Stimulated activated CD4-positive, alpha-beta T cell treated with anti-CD3 and anti-CD28 coated beads, Interleukin-15, amount 100 ng/mL, for 1 hour (primary cell): ENCODE measurements at places on chromosomes 5 and 9.

- DNase-seq, result no peak
Observed at GRCh38 chr5:52620315-52620714, 167.4 kb upstream of the ITGA1 start.

- DNase-seq, result no peak
Observed at GRCh38 chr5:65811004-65811403, 89.0 kb downstream of the NLN start.

- DNase-seq, result no peak
Observed at GRCh38 chr5:157222506-157223230, 42.0 kb downstream of the ITK start.

DNA sequence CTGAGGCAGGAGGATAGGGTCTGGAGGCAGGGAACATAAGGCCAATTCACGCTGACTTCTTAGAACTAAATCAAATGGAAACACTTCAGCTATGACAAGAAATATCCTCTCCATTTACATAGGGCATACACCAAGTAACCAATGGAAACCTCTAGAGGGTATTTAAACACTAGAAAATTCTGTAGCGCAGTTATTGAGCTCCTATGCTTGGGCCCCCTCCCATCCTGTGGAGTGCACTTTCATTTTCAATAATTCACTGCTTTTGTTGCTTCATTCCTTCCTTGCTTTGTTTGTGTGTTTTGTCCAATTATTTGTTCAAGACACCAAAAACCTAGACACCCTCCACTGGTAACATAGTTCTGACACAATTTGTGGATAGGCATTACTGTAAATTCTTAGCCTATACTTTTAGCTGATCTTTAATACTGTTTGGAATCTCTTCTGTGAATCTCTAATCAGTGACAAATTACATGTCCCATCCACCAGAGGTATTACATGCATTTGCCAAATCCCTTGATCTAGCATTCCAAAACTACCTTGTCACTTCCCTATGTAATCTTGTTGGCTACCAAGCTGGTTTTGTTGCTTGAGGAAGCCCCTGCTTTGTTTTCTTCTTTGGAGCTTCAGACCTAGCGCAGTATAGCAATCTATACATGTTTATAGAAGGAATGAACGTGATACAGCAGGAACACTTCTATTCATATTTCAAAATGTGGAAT lies 61.6 kb downstream of the ST8SIA4 start:
- DNase-seq, result no peak

GRCh38 chr9:77939149-77939668 lies 92.4 kb downstream of the GNAQ start:
- no peak for DNase-seq

- no peak for DNase-seq
Observed at GRCh38 chr5:3339092-3339797, 256.4 kb upstream of the IRX1 start.

- DNase-seq, result no peak
Observed at GRCh38 chr9:96874947-96875460, 20.7 kb upstream of the ZNF782 start.

DNA sequence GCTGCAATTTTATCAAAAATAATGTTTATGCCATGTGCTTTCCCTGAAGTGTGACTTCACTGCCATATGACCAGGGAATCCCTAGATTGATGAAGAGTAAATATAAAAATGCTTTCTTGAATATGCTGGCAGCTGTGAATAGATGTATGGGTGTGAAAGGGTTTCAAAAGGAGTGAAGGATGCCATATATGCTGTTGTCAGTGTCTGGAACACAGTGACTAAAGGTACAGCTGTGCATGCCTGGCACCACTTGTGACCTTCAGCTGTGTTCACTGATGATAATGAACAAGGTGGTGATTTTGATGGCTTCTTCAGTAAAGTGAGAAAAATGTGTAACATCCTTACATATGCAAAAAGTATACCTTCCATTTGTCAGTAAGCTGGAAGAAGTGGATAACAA lies 69.7 kb downstream of the RAB24 start:
- no peak for DNase-seq

DNA sequence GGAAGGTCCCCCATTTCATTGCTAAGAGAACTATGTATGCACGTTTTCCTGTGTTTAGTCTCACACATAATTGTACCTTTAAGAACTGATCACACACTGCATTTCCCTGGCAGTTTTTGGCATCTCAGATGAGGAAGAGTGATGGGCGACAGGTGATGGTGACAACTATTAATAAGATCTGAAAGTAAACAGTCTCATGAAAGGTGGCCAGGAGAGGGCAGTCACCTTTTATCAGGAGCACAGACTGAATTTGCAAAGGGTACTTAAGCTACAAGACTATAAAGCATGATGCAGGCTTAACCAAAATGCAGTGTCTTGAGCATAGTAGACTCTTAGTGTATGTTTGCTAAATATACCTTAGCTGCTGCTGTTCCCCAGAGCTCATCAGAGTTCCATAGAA lies 91.5 kb downstream of the GHR start:
- no peak for DNase-seq

- no peak for DNase-seq
Observed at GRCh38 chr5:115333164-115333563, 36.7 kb upstream of the CCDC112 start.

GRCh38 chr5:59564895-59565294 lies 328.6 kb downstream of the PDE4D start:
- no peak for DNase-seq

DNA sequence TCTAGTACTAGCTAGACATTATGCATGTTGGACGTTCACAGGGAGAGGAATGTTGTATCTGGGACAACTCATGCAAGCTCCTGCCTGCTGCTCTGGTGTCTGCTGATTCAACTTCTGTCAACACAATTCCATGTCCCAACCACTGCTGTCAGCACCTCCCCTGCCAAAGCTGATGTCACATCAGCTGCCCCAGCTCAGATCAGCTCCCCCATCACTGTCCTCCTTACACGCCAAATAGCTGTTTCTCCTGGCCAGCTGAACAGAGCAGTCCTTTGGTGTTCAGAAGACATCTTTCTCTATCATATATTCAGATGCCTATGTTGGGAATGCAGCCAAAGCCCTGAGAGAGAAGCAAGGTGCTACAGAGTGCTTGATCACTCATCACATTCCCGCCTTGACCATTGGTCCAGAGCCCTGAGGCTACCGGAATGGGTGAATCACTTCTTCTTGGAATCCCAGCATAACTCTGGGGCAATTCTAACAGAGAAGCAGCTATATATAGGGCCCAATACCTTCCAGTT lies 223.3 kb downstream of the SEC61B start:
- DNase-seq, result no peak

DNA sequence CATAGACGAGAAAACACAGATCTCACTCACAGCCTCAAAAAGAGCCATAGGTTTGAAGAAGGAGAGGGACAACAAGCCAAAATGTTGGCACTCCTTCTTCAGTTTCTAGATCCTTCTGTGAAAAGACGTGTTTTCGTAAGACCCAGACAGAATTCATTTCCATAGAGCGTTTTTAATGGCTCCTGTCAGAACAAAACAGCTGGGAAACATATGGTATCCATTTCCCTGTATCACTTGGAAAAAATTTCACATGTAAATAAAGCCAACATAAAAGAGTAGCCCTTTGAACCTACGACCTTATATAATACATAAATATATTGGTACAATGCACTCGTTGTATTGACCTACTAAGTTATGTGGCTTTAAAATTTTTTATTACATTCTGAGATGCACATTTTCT lies 108.1 kb downstream of the SNCAIP start:
- DNase-seq, result no peak

- DNase-seq, result no peak
Observed at GRCh38 chr9:130666393-130667119, 2.2 kb downstream of the PRDM12 start.

GRCh38 chr5:123673107-123673506 lies 161.1 kb downstream of the CSNK1G3 start:
- DNase-seq, result no peak

GRCh38 chr9:2874001-2874750 lies 30.3 kb upstream of the PUM3 start:
- DNase-seq, result no peak

DNA sequence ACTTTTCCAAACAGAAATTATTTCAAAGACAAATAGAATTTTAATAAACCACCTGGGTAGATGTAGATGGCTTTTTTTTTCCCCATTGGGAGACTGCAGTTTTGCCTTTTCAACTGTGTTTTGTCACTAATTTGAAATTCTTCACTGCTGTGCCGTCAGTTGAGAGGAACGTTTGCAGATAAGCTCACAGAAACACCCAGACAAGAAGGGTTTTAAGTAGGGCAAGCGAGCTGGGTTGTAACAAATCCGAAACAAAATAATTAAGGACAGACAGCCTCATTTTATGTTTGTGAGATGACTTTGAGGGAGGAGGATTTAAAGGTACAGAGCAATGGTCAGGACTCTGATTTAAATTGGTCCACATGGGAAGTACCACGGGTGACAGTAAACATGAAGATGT lies 155.1 kb upstream of the NTRK2 start:
- DNase-seq, result no peak

DNA sequence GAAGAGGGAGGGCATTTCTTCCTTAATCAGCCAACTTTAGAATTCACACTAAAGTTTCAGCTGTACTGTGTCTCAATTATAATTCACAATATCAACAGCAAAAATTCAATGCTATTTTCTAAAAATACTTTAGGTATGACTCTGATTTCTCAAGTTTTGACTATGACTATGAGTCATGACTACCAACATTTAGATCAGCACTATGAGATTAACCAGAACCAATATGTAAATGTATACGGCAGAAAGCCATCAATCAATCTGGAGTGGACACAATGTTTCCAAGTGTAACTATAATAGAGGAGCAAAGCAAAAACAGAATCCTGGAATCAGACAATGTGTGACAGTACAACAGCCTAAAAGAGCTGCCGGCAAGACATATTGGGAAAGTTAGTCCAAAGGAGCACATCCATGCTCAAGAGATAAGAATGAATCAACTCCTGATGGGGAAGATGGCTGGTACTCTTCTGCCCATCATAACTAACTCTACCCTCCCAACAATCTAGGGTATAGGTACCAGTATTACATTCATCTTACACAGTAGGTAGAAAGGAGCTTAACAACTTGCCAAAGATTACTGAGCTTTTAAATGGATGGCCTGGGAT lies 294.4 kb downstream of the SEMA5A start:
- DNase-seq, result no peak

- no peak for DNase-seq
Observed at GRCh38 chr9:125099816-125100215, 43.5 kb downstream of the SCAI start.

DNA sequence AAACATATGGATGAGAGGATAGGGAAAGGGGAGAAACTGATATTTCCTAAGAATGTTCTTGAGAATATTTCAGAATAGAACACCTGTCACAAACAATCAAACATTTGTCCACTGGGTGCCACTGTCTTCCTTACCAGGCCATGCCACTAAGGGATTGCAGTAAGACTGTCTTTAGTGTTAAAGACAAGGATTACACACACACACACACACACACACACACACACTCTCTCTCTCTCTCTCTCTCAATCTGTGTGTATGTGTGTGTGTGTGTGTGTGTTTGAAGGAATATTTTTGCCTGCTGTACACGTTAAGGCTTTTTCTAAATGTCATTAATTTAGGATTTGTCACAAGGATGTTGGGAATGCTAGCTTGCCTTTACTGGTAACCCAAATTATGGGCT lies 54.4 kb downstream of the CCDC192 start:
- no peak for DNase-seq

- DNase-seq, result no peak
Observed at GRCh38 chr5:170087168-170087817, 18.4 kb upstream of the FOXI1 start.

DNA sequence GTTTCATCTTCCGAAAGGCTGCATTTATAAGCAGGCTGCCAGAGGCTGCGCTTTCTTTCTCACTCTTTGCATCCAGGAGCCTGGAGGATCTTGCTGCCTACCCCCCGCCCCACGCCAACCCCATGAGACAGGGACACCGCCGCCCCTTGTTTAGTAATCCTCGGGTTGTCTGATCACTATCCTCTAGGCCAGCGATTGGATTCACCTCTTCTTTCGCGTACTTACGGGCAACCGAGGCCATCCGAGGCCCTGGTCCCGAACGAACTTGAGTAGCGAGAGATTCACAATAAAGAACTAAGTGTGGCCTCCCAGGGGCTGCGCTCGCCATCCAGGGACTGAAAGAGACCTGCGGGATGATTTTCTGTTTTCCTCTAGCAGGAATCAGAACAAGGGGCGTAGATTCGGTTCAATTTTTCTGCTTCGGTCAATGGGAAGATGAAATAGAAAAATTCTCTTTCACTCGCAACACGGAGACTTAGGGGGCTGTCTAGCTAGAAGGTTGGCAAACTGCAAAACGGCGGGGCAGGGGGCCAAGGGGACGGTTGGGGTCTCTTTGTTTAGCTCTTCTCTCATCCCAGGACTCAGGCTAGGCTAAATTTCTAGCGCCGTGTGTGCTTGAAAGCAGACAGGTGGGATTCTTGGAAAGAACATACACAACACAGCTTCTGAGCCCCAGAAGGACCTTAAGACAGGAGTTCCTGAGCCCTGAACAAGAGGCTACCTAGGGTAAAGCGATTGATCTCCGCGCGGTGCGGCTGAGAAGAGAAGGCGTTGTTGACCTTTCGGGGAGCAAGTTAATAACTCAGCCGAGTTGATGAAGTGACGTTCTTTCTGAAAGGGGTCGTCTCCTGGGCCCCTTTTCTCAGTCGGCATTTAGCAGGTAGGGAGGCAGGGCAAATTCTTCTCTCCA lies 5.8 kb upstream of the ISL1 start:
- DNase-seq, result no peak

- DNase-seq, result no peak
Observed at GRCh38 chr9:91360551-91361290, 997 bp downstream of the AUH start.

- no peak for DNase-seq
Observed at GRCh38 chr5:176360894-176361436, 599 bp downstream of the KIAA1191 start.

DNA sequence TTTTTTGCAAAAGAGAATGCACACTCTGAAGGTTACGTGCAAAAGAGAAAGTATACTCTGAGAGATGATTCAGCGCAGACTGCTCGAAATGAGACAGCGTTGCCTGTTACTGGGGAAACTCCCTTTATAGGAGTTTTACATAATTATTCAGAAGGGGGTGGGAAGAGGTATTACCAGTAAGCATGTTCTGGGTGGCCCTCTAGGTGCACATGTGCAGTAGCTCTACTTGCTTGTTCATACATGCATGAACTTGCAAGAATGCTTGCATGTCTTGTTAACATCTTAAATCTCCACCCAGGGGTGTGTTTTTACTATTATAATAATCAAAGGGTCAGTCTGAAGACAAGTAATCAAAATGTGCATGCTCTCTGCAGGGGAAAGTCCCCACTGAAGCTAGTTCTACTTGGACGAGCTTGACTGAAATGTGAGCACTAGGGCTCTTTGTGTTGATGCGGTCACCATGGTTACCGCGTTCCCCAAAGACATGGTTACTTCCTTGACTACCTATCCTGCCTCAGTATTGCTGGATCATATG lies 75.5 kb downstream of the SGCD start:
- DNase-seq, result no peak

DNA sequence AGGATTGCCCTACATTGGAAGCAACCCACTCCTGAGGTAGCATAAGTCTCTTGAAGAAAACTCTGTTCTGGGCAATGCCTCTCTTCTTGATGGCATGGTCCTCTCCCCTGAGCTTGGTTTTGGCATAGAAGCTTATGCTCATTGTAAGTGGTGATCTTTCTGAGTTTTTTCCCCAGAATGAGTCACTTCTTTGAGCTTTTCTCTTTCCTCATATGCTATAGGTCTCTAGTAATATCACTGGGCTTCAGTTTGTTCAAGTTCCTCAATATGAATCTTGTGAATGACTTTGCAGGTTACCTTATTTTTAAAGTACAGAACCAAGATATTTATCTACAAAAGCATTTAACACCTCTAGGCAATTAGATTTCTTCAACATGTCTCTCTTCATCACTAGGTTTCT lies 76.5 kb upstream of the ATG10 start:
- no peak for DNase-seq
